ENCODE measurements at places on chromosomes 3 and 15. TPM values are rescaled to one million over a fixed set of nuclear protein-coding genes. Genes with fewer than 3 reads are reported as not detected.

DNA sequence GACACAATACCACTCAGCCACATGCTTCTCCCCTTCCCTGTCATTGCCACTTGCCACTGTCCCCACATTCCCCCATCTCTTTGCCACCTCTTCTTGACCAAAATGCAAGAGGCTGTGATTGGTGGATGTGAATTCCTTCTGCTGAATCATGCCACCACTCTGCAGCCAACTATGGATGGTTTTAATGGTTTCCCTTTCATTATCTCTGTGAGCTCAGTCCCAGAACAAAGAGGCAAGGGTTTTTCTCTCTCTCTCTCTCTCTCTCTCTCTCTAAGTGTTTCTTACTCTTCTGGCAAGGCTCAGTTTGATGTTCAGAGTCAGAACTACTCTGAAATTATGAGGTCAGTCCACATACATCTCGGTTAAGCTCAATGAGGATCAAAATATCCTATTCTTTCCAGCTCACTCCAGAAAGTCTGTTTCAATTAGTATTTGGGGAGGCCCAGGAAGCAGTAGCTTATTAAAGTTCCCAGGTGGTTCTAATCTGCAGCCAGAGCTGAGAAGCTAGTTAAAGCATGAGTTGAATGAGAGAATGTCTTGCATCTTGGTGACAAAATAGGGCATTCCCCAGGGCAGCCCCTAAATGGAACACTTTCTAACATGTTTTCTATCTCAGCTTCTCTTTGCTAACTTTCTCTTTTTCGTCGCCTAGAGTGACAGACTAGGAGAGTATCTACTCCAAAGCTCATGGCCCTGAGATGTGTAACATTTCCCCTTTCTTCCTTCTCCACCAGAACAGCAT lies 8.5 kb upstream of the ILDR1 start:
- no peak for DNase-seq

DNA sequence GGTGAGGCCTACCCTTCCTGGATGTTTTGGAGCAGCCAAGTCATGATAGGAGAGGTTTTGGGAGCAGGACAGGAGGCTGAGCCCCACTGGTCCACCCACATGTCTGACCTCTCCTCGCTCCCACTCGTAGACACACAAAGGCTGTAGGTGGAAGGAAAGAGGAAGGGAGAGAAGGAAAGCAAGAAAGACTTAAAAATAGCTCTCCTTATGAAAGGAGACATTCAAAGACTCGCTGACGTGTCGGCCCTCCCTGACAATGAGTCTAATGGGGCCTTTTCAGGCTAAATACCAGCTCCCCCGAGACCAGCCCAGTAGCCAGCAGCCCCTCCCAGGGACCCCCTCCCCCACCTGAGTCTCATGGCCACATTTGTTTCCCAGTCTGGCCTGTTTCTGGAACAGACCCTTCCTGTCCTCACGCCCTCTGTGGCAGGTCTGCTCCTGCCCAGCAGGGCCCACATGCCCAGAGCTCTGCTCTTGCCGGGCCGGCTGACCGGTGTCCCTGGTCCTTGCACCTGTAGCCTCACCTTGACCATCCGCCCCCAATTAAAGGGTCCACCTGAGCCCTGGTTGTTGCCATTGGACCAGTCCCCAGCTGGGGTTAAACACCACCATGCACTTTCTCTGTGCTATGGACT lies 49.3 kb downstream of the FGD5 start:
- no peak for DNase-seq

GRCh38 chr3:105948101-105948500 lies 79.3 kb upstream of the CBLB start:
- no peak for DNase-seq

DNA sequence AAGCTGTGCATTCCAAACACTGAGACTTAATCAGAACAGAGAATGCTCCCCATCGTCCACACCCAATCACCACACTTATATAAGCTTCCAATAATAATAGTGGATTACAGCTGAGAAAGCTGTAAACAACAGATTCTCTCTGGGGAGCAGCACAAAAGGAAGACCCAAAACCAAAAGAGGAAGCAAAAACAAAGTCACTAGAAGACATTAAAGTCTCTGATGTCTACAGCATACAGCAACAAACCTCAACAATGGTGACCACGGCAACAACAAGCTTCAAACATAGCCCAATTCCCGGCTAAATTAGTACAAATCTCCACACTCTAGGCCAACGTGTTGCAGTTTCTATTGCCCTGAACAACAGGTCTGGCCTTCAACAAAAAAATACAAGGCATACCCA lies 37.7 kb downstream of the ZDHHC23 start:
- no peak for DNase-seq

Gene HTR3E
- not detected for polyA plus RNA-seq

Gene CPEB1
- polyA plus RNA-seq = 0.87 TPM

Gene FBXW12
- polyA plus RNA-seq = 0.15 TPM
